ENCODE measurements at places on chromosomes 1 and 21.

DNA sequence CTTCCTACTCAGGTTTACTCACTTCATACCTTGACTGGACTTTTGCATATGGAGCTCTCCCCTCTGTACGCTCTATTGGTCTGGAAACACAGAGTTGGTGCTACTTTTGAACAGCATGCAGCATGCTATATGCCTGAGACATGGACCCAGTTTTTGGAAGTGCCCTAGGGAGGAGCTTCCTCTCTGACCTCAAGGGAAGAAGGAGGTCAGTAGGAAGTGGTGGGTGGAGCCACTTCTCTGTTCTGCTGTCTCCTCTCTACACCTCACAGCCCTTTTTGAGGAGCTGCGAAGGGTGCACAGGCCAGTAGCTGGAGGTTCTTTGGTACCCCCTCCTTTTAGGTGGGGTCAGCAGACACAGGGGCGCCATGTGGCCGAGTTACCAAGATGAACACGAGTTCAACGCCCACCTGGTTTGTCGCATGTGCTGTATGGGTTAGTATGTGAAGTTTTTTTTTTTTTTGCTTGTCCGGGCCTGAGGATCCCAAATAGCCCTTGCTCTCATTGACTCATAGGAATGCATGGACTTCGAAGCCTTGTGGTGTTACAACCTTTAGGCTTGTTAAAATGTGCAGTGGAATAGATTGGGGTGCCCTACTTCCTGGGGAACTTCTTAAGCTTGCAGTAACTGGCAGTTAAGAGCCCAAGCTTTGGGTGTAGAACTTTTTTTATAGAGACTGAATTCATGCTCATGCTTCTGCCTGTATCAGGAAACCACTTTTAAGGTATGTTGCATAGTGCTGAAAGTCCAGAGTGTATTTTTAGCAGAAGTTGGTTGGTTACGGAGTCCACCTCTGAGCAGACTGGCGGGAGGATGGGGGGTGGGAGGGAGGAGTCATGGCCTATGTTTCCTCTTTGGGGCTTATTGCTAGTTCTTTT is 10.7 kb downstream of the MACF1 start:
- DNase-seq, result no peak

DNA sequence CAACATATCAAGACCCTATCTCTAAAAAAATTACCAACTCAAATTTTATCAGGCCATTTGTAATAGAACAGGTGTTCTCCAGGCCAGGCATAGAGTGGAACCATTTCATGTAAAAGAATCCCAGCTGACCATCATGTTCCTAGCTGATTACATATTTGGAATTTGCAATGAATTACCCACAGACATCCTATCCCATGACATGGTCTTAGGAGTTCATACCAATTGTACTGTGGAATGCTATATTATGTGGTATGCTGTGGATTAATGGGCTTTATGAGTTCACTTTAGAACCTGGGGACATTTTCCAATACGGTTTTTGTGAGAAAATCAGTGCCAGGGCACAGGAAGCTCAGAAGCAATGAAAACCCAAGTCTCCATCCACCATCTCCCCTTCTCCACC is 110.3 kb downstream of the ZNF281 start:
- DNase-seq, result no peak

- no peak for DNase-seq
These were observed 119.8 kb upstream of the IRF2BP2 start for GRCh38 chr1:234729561-234730474.

DNA sequence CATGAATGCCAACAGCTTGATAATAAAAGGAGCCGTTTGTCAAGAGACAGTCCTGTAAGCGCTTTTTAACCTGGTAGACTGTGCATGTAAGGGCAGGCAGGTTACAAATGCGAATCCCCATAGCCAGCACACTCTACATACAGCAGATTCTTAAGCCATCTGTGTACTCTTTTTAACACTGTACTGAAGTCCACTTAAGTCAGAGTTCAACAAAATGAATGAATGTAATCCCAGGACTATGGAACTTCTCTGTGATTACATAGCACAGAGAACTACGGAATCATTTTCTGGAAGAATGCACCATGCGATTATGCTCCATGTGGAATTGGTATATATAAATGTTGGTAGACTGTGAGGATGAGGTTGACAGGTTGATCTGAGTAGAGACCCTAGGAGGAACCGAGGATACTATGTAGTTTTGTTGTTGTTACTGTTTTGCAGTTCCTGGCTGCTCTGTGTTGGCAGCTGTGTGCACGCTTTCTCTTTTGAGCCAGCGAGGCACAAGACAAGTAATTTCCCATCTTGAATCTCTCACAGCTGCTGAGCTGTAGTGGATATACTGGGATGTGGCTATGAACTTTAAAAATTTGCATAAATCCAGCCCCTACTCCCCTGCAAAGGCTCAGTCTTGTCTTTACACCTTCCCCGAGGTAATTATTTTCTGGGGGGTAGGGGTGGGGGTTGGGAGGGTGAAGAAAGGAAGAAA is 21.9 kb downstream of the LRRC8D start:
- DNase-seq, result no peak

DNA sequence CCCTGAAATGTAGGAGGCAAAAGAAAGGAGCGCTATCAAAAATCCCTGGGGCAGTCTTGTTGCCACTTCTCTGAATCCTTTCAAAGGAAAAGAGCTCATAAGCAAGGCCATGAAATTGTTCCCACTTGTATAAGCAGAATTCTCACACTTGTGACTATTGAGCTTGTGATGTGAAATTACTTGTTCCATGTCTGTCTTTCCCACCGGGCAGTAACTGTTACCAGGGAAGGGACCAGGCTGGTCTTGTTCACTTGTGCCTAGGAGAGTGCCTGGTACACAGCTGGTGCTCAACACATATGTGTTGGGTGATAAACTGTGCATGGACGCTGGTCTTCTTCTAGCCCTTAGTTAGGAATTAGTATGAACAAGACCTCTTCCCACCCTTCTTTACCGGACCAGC is 150.6 kb downstream of the CDC7 start:
- DNase-seq, result no peak

Measured in GM18507 (cell line).